ENCODE measurements at places on chromosomes 16 and 17.

DNA sequence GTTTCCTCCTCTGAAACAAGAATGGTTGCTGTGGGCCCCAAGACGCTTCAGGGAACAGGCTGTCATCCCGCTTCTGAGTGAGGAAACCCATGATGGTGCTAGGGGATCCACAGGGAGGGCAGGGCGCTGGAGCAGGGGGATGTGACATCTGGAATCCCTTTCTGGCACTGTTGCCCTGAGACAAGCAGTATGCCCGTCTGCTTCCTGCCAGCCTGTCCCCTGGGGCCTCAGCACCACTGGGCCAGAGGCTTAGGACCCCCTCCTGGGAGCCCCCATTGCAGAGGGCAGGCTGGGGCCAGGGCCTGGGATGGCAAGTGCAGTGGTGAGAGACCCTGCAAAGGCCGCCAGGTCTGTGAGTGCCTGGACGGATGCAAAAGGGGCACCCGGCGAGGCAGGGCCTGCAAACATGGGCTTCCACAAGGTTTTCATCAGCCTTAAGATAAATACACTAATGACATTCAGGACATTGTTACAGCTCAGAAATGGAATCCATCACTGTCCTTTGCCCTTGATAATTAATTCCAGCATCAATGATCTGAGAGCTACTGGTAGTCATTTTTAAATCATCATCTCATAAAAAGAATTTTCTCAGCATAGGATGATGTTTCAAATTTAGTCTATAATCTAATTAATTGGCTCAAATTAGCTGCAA, 51.6 kb downstream of the PRMT7 start:
- no peak for DNase-seq

DNA sequence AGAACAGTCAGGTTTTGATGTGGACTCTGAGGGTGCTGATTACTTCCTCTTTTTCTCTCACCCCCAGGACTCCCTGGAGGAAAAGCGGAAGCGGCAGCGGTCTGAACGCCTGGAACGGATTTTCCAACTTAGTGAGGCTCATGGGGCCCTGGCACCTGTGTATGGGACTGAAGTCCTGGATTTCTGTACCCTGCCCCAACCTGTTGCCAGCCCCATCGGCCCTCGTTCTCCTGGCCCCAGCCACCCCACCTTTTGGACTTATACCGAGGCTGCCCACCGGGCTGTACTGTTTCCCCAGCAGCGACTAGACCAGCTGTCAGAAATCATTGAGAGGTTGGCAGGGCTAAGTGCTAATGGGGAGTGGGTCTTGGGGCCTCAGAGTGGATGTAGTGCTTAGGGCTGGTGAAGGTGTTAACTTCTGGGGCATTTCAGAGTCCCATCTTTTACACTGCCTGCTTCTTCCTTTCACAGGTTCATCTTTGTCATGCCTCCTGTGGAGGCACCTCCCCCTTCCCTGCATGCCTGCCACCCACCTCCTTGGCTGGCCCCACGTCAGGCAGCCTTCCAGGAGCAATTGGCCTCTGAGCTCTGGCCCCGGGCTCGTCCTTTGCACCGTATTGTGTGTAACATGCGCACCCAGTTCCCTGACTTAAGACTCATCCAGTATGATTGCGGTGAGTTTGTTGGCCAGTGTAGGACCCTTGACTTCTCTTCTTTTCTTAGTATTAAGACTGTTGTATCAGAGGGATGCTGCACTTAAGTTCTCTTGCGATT, 19.1 kb upstream of the PHKG2 start:
- no peak for DNase-seq

DNA sequence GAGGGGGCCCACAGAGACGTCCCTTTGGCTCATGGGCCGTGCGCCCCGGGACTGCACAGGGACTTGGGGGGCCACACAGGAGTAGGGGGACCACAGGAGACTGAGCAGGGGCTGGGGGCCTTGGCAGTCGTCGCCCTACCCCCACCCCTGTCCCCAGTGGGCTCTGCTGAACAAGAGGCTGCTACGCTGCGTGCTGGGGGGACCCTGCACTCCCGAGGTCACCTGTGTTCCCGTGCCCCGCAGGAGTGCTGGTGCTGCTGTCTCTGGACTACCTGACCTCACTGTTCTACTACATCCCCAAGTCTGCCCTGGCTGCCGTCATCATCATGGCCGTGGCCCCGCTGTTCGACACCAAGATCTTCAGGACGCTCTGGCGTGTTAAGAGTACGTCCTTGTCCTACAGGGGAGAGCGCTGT, 14.4 kb upstream of the RNF213 start:
- no peak for DNase-seq

DNA sequence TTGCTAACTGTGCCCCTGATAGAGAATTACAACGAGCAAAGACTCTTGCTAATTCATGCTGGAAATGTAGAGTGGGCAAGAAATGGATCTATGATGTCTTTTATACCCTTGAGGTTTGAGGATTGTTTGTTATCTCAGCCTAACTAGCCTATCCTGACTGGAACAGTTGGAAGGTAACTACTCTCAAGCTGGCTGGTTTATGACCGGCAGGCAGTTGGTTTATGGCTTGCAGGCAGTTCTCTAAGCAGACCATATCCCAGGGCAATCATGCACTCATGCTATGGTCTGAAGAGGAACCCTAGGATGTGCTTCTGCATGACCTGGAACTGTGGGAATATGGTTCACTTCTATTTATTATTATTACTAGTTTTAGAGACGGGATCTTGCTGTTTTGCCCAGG, 49.1 kb downstream of the LYRM1 start:
- no peak for DNase-seq

GRCh38 chr16:31001507-31002249, 8.8 kb downstream of the STX1B start:
- no peak for DNase-seq

DNA sequence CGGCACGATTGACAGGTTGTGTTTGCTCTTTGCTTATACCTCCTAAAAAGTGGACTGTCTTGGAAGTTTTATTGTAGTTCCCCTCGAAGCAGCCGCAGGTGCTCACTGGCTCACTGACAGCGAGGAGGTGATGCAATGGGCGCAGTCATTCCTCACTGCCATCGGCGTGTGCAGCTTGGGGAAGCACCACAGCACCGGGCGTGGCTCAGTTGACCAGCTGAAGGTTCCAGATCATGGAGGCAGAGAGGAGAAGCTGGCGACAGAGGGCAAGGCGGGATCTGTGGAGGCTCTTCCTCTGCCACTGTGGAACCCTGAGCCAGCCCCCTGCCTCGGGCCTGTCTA, 72.1 kb upstream of the TNRC6C start:
- no peak for DNase-seq

- DNase-seq, result no peak
Measured at GRCh38 chr17:65627891-65628643, 66.6 kb upstream of the AXIN2 start.

DNA sequence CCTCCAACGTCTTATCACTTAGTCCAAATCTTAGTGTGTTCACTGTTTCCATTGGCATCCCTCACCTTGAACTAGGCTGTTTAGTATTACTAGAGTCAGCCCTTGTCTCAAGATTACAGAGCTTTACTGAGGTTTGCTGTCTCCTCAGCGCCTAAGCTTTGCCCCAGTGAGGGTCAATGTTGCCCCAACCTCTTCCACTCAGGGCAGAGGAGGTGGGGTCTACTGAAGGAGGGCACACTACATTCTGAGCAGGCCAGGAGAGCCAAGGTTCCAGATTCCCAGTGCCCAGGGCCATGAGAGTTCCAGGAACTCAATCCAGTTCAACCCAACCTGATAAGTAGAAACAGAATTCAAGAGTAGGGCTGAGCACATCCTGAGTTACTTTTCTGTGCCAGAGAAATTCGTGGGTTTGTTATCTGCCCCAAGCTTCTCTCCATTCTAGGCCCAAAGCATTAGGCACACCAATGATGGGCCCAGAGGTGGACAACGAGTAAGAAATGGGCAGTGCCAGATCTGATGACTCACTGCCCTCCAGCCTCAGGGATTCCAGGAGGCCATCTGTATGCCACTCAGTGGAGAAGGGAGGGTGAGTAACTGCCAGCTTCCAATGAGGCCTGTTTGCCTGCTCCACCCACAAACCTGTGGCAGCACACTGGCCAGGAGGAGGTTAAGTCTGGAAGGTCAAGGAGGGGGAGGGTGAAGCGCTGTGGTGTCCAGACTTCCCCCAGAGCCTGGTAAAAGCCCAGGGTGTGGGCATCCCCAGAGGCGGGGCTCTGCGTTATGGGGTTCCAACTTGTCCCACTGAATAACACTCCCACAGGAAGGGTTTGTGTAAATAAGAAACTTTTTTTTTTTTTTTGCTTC, 8.2 kb downstream of the TUBG2 start:
- no peak for DNase-seq

DNA sequence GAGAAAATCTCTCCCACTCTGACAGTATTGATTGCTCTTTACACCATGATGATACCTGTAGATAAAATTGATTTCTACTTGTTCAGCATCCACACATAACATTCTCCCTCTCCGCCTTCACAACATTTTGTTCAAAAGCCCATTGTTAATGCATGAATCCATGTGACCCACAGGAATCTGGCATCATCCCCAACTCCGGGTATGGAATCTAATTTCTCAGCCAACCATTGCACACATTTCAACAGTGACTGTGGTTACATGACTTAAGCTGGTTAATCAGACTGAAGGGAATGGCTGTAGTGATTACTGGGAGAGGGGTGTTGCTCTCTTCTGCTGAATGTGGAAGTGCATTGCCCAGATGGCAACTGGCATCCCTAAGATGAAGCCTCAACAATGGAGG, 161.4 kb upstream of the C16orf82 start:
- no peak for DNase-seq

DNA sequence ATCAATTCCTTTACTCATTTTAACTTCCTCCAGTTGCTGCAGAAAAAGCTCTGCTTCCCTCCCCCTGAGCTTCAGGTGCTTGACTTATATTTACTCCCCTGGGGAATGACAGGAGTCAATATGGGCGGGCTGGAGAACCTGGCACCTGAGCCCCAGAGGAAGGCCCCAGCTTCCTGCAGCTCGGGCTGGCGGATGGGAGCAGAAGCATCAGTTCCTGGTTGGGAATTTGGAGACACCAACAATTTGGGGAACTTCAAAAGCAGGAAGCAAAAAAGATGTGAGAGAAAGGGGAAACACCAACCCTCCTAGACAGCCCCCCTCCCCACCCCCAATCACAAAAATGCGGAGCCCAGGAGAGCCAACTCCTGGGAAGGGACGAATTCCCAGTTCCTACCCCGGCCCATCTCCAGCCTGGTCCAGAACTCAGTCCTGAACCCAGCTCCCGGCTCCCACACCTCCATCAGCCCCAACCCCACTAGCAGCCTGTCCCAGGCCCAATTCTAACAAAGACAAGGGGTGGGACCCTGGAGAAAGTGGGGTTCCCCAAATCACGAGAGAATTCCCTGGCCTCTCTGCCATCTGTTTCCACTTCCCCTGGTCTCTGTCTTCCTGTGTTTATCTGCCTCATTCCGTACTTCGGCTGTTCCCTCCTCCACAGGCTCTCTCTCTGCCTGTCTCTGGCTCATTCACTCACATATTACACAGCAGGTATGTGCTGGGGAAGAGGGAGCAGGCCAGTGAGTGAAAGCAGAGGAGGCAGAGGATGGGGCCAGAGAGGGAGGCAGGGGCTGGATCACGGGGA, 16.2 kb upstream of the ASGR2 start:
- DNase-seq, result no peak

- no peak for DNase-seq
Measured at GRCh38 chr17:75403131-75403530, 2.3 kb downstream of the GRB2 start.

- DNase-seq, result no peak
Measured at GRCh38 chr17:35889818-35890773, 9.9 kb upstream of the CCL5 start.

All from activated T-helper 2 cell treated with anti-CD3 and anti-CD28 coated beads, Interferon-gamma antibody, Interleukin-2, Interleukin-4, amounts not matched to agents 10 μg/mL and 5 μg/mL and 100 μg/mL, durations not matched to agents 14 hours and 24 hours and 36 hours (primary cell).